ENCODE measurements at places on chromosomes 7 and 10.

- no peak for DNase-seq
Measured at GRCh38 chr7:42883950-42884349, 27.9 kb downstream of the C7orf25 start.

DNA sequence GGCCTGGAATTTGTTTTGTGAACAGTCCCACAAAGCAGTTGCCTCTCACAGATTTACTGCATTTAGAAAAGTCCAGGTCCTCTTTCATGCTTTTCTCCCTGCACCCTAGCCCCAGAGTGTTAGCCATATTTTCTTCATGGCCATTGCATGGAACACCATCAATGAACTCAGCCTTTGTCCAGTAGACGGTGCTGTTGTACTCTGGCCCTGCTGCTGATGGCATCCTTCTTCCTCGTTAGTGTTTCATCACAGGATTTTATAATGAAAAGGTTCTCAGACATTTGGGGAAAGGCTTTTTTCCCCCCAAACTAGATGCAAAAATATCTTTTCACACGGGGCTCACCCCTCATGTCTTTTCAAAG lies 93.0 kb upstream of the SLC25A13 start:
- no peak for DNase-seq

DNA sequence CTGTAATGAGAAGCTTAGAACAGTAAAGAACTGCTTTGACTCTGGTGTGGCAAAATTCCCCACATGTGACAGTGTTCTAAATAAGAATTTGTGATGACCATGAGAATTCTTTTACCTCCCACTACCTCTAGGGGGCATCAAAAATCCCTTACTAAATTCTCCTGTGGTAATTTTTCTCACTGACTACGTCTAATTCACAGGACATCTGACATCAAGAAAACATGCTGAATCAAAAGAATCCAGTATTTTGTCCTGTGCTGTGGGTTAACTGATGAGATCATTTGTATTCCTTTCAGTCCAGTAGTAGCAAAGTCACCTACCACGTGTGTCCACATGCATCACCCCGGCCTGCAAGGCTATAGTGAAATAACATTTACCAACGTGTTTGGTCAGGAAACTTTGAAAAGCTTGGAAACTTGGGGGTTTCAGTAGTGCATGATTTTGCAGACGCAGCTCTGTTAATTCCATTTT lies 103.8 kb downstream of the ATE1 start:
- DNase-seq: no peak

DNA sequence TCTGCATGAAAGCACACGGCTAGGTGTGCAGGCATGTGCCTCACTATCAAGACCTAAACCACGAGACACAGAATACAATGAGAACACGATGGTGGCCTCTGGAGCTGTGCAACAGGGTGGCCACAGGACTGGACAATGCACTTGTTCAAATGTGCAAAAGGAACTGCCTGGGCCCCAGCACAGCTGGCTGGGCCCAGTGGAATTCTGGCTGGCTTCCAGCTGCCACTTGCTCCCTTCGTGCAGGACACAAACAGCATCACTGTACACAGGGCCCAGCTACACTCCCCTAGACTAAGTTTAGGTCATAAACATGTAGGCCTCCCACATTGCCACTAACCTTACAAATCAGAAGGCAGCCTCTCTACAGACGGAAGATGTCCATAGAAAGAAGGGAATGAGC lies 23.4 kb downstream of the DOCK4 start:
- DNase-seq: no peak

- DNase-seq: no peak
Measured at GRCh38 chr10:31932838-31933237, 4.2 kb upstream of the ARHGAP12 start.

DNA sequence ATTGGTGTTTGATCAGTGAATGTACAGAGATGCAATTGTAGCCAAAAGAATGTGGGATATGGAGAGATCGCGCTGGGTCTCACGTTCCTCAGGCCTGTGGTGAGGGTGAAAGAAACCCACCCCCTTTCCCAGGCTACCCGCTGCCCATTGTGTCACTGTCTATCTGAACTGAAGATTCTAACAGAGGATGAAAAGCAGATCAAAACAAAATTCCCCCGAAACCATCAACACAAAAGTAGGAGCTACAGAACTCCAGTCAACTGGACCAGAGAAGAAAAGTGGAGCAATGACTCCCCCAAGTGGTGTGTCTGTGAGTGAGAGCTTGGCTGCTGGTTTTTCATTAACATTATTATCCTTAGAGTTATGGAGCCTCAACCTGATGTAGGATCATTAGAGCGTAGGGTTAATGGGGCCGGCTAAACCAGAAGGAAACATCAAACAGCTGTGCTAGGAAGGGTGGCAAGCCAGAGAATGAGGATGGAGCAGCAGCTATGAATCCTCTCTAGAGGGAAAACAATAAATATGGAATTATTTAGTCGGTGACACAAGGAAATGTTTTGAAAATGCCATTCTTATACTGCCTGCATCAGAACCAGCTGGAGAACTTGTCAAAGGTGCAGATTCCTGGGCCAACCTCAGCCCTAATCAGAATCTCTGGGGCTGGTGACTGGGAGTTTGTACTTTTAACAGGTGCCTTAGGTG lies 38.3 kb downstream of the AKR1B1 start:
- no peak for DNase-seq

DNA sequence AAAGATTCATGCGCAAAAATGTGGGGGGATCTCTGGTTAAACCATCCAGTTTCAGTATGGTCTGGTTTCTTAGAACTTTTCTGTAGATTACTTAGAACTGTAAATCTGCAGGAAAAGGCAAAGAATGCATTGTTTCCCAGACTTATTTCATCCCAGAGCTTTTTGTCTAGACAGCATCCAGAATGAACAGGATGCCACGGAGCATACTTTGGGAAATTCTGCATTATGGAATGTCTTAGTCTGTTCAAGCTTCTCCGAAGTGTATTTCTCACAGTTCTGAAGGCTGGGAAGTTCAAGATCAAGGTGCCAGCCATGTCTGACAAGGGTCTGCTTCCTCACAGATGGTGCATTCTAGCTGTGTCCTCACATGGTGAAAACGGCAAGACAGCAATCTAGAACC lies 136.3 kb downstream of the INHBA start:
- DNase-seq: no peak

DNA sequence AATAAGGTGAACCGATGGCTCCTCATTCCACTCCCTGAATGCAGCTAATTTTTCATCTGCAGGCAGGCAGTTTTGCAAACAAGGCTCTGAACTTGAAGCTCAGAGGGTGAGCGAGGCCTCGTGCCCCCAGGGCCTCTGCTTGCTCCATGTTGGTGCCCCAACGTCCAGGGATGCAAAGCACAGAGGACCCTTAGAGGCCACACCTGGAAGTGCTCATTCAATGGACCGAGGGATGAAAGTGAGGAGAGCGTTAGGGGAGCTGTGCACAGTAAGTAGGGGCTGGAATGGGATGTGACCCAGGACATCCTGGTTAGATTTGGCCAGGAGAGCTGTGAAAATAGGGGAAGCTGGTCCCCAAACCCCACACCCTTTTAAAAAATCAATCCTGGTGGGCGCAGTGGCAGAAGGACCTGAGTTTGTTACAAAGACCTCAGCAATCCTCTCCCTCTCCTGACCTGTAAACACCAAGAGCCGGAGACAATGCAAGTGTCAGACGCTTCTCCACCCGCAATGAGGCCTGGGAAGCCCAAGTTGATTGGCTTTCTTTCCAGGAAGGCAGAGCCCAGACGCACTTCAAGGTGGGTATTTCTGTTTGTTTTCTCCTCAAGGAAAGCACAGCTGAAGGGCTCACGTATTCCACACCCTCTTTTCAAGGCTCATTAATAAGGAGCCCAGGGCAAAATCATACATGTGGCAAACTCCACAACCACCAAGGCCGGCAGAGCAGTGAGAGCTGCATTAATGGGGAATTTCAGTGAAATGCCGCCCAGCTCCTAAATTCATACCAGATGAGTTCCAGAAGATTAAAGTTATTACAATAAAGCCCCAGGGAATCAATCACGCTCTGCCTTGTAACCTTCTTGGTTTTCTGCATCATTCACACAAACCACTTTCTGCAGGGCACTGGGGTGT lies 14.1 kb upstream of the CXCL12 start:
- DNase-seq: no peak

DNA sequence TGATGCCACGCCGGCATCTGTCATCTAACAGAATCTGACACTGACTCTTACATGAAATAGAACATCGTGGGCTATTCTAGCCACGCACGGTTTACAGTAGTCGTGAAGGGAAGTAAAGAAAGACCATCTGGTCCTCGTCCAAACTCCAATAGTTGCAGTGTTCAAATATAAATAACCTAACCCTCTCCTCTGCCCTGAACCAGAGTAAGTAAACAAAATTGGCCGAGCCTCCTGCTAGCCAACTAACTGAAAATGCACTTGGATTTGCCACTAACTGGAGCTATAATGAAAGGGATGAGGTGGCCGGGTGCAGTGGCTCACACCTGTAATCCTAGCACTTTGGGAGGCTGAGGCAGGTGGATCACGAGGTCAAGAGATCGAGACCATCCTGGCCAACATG lies 29.5 kb upstream of the ZC3HAV1L start:
- no peak for DNase-seq

- no peak for DNase-seq
Measured at GRCh38 chr10:31508882-31509281, 189.9 kb downstream of the ZEB1 start.

- DNase-seq: no peak
Measured at GRCh38 chr10:58980826-58981415, 195.5 kb upstream of the PHYHIPL start.

GRCh38 chr7:3673524-3673923 lies 372.5 kb downstream of the SDK1 start:
- no peak for DNase-seq

- DNase-seq: no peak
Measured at GRCh38 chr7:28575241-28575643, 162.9 kb downstream of the CREB5 start.

GRCh38 chr7:147659036-147659995 lies 931.2 kb upstream of the C7orf33 start:
- no peak for DNase-seq
